Body of pancreas (tissue), 4 donors: ENCODE measurements at places on chromosomes 3 and 15. TPM values are rescaled to one million over a fixed set of nuclear protein-coding genes. Genes with fewer than 3 reads are reported as not detected.

DNA sequence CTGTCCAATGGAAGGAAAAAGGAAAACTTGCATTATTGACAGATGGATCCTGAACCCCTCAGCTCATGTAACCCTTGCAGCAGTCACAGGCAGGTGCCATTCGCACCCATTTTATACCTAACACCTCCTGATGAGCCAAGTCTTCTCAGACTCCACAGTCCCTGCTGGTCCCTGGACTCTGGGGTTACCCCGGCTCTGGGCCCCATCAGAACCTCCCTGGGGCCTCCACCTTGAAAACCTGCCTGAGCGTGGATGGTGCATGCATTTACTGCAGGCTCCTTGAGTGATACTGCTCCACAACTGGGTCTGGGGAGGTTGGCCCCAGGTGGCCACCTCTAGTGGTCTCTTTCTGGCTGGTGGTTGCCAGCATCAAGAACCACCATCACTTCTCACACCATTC is 15.9 kb upstream of the DOCK3 start:
- DNase-seq, result no peak

DNA sequence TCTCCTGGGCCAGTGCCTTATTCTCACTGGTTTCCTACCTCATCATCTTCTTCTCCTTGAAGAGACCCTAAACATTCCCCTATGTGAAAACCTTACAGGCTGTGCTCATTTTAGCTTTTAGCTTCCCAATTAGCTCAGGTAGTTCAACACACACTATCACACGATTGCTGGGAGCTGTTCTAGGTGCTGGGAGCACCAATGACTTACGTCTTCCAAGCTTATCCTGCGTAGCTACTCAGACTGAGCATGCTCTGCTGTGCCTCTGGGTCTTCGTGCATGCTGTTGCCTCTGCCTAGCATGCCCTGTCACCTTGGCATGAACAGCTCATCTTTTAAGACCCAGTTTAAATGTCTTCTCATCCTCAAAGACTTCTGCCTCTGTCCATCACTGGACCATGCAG is 55.7 kb upstream of the APEH start:
- no peak for DNase-seq

GRCh38 chr15:90881181-90881977 is 2.9 kb upstream of the FES start:
- DNase-seq, result no peak

SEC61A1 gene
- 168 TPM for total RNA-seq

C3orf22 gene
- not detected for total RNA-seq
